ENCODE measurements at places on chromosomes 12 and 14.

GRCh38 chr12:88308825-88309224 lies 166.7 kb downstream of the TMTC3 start:
- DNase-seq: no peak

DNA sequence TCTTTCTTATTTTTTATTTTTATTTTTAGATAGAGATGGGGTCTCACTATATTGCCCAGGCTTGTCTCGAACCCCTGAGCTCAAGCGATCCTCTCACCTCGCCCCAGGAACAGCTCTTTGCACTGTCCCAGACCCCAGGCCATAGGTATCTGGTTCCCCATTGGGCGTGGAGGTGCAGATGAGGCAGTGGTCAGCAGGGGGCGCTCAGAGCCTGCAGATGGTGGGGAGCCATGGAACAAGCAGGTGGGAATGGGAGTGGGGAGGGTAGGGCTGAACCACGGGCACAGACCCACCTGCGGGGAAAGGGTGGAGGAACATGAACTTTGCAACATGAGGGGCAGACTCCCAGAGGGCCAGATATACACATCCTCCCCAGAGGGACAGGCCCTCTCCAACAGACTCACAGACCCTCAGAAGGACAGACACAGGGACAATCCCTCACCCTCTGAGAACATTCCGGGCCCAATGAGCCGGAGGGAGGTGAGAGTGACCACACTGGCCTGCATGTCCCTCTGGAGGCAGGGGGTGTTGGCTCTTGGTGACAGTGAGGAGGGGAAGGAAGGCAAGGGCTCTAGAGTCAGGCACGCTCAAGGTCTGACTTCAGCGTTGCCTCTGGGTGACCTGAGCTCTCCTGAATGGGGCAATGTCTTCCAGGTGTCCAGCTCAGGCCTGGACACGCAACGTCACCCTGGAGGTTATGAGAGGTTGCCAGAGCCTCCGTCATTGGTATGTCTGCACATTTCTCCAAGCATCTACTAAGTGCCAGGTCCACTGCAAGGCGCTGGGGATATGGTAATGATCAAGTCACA lies 34.9 kb downstream of the KRT80 start:
- DNase-seq: peak; percentile 77

GRCh38 chr12:52280796-52281560 lies 6.5 kb downstream of the KRT86 start:
- DNase-seq: peak; percentile 58

DNA sequence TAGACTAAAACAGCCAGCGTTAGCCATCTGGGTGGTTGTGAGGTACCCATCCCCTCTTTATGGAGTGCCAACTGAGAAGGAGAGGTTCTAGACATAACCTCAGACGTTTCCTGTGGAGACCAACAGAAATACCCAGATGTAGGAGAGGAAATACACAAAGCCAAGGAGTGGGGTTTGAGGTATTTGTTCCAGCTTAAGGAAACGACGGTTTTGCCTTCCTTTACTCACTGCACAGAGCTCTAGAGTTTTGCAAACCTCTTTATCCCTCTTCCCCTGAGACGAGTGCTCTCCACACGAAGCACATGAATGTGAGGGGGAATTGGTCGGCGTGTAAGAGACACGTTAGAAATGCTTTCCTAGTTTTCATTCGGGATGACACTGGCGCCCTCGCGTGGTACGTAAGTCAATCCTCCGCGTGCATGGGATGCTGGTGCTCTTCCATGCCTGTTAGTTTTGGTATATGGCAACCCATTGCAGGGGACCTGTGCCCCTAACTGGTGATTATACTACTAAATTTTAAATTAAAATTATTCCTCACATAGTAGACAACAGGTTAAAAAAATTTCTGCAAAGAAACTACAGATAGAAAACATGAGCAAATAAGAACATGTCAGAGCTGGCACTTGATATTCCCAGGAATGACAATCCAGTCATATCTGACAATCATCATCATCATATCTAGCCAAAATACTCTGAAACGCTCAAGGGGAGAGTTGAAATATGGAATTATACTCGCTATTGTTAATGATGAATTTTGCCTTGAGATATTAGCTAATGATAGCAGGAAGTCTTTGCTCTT lies 121.7 kb downstream of the PPM1H start:
- DNase-seq: peak; percentile 31

DNA sequence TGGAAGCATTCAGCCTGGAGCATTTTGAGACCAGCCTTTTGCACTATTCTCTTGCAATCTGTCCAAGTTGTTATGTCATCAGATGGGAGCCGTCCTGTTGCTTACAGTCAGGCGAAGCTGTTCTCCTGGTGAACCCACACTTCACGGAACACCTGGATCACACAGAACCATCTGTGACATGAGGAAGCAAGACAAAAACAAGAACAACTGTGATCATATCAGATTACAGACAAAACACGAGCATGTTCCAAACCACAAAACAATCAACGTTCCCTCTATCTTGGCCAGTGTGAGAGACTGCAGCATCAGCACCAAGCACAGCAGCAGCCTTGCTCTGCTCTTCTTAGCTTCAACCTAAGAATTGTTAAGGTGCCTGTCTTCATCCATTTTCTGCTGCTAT lies 180.5 kb upstream of the SFSWAP start:
- no peak for DNase-seq

- DNase-seq: peak; percentile 63
Observed at GRCh38 chr12:113185180-113186032, at the start of the genes DDX54 and RITA1. Gene DDX54 (minus strand): TSS chr12:113185478. CDS start chr12:113185451, 27 bp downstream. Gene RITA1 (plus strand): TSS chr12:113185721. CDS start chr12:113186747, 1,026 bp downstream.

GRCh38 chr12:122646517-122647217 lies 56.5 kb downstream of the HCAR2 start:
- no peak for DNase-seq

DNA sequence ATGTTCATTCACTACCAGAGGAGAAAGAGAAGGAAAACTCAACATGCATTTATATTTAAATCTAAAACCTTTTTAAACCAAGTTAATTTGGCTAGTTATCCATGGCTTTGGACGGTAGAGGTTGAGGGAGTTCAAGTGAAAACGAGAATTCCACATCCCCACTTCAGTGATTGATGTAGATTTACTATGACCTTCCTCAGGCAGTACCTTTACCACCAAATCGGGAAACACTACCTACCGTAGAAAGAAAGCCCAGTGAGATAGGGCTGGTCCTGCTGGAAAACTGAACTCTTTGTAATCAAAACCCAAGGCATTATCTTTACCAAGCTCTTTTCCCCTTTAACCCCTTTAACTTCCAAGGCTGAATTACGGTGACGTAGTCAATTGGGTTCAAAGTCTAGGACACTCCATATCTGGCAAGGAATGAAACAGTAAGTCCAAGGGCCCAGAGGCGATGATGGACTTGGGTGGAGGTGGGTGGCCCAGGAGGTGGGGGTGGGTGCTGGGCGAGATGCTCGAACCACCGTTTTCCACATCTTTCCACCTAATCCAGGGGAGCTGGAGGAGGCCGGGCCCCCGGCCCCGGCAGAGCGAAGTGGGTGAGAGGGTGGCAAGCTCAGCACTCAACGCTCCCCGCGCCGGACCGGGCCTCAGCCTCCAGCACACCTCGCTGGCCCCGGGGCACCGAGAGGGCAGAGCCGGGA lies 618 bp downstream of the SEC23A start:
- DNase-seq: peak; percentile 9

DNA sequence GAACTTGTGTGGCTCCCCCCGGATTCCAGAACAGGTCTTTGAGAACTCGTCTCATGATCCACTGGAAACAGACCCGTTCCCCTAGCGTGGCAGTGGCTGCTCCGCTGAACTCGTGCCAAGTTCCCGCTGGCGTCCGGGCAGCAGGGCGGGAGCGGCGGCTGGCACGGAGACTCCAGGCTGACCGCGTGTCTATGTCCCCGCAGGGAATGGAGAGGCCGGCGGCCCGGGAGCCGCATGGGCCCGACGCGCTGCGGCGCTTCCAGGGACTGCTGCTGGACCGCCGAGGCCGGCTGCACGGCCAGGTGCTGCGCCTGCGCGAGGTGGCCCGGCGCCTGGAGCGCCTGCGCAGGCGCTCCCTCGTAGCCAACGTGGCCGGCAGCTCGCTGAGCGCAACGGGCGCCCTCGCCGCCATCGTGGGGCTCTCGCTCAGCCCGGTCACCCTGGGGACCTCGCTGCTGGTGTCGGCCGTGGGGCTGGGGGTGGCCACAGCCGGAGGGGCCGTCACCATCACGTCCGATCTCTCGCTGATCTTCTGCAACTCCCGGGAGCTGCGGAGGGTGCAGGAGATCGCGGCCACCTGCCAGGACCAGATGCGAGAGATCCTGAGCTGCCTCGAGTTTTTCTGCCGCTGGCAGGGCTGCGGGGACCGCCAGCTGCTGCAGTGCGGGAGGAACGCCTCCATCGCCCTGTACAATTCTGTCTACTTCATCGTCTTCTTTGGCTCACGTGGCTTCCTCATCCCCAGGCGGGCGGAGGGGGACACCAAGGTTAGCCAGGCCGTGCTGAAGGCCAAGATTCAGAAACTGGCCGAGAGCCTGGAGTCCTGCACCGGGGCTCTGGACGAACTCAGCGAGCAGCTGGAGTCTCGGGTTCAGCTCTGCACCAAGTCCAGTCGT lies 1.5 kb downstream of the APOLD1 start:
- DNase-seq: peak; percentile 68

GRCh38 chr12:95784286-95784685 lies 6.3 kb downstream of the NTN4 start:
- DNase-seq: no peak

- no peak for DNase-seq
Observed at GRCh38 chr12:78888568-78888967, 24.0 kb downstream of the SYT1 start.

DNA sequence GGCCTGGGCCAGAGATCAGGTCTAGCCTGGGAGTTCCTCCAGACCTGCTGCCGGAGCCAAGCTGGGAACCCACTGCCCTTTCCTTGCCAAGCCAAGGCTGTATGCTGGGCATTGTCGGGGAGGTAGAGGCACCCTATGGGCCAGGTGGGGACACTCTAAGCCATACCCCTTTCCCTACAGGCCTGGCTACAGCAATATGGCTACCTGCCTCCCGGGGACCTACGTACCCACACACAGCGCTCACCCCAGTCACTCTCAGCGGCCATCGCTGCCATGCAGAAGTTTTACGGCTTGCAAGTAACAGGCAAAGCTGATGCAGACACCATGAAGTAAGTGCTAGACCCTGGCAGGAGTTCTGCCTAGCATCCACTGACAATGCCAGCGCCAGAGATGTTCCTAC lies 4.9 kb downstream of the MMP14 start:
- no peak for DNase-seq

DNA sequence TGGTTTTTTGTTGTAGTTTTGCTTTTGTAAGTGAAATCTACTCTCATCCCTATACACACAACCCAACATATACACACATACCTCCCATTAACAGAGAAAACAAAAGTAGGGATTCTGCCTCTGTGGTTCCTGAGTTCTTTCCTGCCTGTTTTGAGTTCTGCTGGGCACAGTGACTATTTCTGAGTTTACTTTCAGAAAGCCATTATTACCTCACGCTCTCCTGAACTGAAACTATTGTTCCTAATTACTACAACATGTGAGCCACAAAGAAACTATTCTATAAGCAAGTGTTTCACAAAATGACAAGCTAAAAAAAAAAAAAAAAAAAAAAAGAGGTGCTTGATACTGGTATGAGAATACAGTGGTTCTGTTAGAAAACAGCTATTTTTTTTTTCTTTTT lies 110.9 kb downstream of the ALG10B start:
- DNase-seq: no peak

DNA sequence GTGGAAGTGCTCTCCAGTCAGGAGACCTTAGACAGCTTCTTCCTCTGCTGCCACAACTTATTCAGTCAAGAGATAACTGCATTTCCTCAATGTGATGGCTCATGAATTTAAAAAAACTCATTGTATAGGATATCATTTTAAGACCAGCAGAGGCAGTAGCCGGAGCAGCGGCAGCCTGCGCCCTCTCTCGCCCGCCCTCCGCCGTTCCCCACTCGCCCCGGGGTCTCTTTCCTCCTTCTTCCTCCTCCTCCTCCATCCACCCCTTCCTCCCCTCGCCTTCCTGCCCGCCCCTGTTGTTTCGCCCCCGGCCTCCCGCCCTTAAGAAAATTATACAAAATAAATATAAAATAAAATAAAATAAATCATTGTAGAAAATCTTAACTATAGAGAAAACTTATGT lies 687.6 kb downstream of the FLRT2 start:
- no peak for DNase-seq

DNA sequence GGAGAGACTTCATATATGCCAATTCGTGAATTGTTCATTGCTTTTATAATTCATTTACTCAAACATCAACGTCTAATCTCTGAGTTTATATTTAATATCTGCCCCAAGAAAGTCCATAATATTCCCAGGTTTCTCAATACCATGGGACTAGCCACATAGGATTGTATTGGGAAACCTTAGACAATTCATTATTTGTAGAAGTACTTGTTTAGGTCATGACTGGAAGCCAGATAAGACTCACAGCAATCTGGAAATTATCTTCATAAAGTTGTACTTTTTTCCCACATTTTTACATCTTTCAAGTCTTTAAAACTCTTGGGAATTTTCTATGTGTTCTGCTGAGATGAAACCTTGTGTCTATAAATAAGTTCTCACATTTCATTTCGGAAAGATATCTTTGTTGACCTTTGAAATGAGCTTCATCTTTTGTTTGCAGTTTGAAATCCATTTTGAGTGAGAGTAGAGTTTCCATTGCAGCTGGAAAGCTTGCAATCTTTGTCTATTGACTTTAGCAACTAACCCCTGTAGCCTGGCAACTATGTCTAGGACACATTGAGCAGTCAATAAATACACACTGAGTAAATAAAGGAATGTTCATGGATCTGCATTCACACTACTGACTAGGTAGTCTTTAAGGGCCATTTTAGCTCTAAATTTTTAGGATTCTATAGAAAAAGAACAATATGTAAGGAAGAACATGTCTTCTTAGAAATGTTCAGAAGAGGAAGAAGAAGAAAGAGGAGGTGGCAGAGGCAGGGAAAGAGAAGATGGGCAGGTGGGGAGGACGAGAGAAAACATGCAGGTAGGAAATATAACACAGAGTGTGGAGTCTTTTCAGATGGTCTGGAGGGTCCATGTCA lies 154.4 kb downstream of the LRIG3 start:
- DNase-seq: peak; percentile 7
